ENCODE measurements at places on chromosomes 3 and 15.

DNA sequence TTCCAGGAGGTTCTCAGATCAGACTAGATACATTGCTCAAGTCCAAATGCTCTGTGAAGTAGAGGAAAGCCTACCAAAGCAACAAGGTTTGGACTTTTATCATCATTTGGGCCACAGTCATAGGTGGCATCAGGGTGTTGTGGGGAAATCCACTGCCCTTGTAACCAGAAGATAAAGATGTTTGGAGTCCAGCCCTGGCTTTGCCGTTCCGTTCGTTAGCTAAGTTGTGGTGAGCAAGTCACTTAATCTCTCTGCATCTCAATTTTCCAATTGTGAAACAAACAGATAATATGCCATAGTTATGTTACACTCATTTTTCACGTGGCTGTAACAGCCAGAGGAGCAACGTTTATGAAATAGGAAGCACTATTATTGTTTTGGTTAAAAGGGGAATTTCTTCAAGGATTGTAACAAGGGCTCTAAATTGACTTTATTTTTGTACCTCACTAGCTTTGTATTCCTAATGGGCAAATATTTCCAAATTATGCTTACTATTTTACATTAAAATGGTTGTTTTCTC, 125.6 kb downstream of the CD47 start:
- no peak for DNase-seq

GRCh38 chr3:110856916-110857315, 214.7 kb upstream of the NECTIN3 start:
- DNase-seq: no peak

DNA sequence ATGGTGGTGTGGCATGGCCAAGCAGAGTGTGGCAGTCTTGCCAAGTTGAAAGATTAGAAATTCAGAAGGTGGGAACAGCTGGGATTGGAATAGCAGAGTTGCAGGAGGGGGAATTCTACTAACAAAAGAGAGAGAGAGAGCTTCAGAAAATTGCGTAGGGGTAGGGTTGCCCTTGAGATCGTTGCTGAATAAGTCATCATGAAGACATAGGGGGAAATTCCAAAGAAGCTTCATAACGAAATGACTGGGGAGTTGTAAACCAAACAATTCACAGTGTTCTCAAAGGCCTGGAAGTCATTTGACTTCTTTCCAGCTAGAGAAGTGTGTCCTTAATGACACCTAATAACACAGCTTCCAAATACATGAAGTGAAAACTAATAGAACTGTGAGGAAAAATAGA, 26.3 kb upstream of the TIPARP start:
- no peak for DNase-seq

GRCh38 chr3:177351757-177352158, 154.5 kb upstream of the TBL1XR1 start:
- no peak for DNase-seq

GRCh38 chr15:59205839-59206622, 612 bp upstream of the LDHAL6B start:
- no peak for DNase-seq

GRCh38 chr3:79769229-79769628, 1.4 kb upstream of the ROBO1 start:
- no peak for DNase-seq

GRCh38 chr3:109098079-109098644, 19.8 kb downstream of the MORC1 start:
- no peak for DNase-seq

DNA sequence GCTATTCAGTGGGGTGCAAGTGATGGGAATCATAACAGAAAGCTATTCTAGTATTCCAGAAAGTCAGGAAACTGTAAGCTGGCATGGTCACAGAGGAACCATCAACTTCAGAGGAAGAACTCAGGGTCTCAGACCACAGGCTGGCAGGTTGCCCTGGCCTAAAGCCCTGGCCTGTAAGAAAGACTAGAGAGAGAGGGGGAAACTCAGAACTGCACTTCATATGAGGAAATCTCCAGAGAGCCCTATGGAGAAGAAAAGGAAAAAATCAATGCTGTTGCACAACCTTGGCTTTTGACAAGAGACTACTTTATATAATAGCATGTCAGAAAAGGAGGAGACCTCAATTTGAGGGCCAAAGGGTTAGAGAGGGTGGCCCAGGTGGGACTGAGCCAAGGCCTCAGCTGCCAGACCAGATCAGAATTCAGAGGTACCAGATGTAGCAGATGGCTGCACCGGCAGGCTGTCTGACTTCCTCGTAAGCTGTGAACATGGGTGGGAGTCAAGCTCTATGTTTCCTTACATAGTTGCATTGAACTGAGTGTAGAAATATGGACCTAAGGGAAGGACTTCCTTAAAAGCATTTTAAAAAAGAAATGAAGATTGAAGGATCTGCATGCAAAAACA, 333.8 kb downstream of the PDCD6IP start:
- no peak for DNase-seq

GRCh38 chr3:56048331-56048730, 419.9 kb downstream of the ERC2 start:
- DNase-seq: no peak

GRCh38 chr3:100500320-100500880, 8.0 kb downstream of the TMEM45A start:
- no peak for DNase-seq

Data from stimulated activated CD8-positive, alpha-beta memory T cell treated with anti-CD3 and anti-CD28 coated beads, Interleukin-4, amount 100 ng/mL, for 24 hours (primary cell).